ENCODE measurements at places on chromosomes 1 and 21.
A peak's percentile ranks its signal among the peaks of the same experiment; 100 is the strongest.

- H3K36me3 ChIP-seq, result no peaks in the 10 kb centered on the region
- H3K4me3 ChIP-seq, result peak overlapping the region; percentile 81
- H3K27ac ChIP-seq, result peak overlapping the region; percentile 65
- no peaks in the 10 kb centered on the region for H3K27me3 ChIP-seq
- peaks cover 11% of the 10 kb centered on the region for H3K4me1 ChIP-seq
These were observed 1.0 kb downstream of the PDXK start for GRCh38 chr21:43719748-43720538.

DNA sequence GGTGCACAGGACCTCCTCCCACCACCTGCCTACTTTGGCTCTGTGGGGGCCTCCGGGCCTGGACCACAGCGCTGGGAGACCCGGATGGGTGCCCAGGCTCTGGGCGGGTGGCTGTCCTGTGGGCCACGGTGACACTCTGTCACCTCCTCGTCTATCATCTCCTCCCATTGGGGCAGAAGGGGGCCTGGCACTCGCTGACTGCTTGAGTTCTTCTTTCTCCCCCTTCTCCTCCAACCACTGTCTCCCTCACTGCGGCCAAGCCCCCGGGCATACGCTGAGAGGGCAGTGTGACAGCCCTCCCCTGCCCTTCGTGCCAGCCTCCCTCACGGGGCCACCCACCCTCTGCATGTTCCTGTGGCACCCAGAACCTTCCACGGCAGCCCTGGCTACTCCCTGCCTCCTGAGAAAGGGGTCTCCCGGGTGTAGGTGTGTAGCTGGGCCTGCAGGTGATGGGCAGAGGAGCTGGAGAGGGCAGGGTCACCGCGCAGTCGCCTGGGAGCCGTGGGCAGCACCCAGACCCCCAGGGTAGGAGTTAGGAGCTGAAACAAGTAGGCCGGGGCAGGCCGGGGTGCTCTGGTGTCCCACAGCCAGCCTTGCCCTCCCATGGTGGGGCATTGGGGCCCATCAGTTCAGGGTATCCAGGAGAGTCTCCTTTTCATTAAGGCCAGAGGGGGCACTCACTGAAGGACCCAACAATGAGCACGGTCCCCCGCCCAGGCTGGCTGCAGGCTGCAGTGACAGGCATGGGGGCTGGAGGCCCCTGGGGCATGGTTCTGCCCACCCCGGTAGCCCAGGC is 9.2 kb upstream of the ARF1 start:
- H3K4me1 ChIP-seq, result no peaks in the 10 kb centered on the region
- no peaks in the 10 kb centered on the region for H3K27me3 ChIP-seq
- DNase-seq, result no peak
- no peak overlapping the region for H3K27ac ChIP-seq
- no peaks in the 10 kb centered on the region for H3K36me3 ChIP-seq

- peaks cover 7% of the 10 kb centered on the region for H3K4me1 ChIP-seq
- H3K36me3 ChIP-seq, result no peaks in the 10 kb centered on the region
- peak overlapping the region; percentile 99 for H3K4me3 ChIP-seq
- peak; percentile 84 for DNase-seq
These were observed 556 bp downstream of the GMEB1 start for GRCh38 chr1:28668956-28669723.

DNA sequence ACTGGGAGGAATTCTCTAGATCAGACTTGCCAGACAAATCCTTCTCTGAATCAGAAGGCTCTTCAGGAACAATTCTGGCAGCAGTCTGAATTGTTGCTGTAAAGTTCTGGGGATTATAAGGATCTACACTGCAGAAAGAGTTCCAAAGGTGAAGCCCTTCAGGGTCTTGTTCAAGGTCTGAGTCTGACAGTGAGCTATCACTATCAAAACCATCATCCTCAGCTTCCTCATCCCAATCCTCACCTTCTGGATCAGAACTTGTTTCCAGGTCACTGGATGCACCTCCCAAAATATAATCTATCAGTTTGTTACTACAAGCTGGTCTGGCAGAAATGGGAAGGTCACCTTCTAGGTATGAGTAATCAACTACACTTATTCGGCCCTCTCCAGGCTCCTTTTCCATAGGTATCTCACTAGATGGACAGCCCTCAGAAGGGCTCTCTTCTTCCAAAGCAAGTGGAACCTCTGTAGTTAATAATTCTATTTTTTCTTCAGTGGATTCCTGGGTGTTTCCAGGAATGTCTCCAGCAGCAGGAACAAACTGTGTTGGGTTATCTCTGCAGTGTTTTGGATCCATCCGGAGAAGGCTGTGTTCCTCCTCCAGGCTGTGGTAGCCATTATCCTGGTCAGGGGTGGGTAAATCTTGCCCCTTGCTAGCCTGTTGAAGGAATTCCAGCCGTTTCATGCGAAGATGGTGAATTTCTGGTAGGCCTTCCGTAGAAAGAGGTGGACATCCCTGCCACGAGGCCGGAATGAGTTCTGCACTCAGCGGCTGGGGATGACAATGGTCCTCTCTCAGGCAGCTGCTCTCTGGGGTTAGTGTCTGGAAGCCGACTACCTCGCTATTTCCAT is 1.6 kb downstream of the PPP1R15B start:
- peak; percentile 42 for DNase-seq
- no peaks in the 10 kb centered on the region for H3K27me3 ChIP-seq
- peak overlapping the region; percentile 98 for H3K27ac ChIP-seq

GRCh38 chr1:30788580-30789387 is 31.2 kb upstream of the LAPTM5 start:
- no peaks in the 10 kb centered on the region for H3K36me3 ChIP-seq
- H3K4me1 ChIP-seq, result no peaks in the 10 kb centered on the region
- H3K27me3 ChIP-seq, result peaks cover 7% of the 10 kb centered on the region
- no peak for DNase-seq
- H3K27ac ChIP-seq, result no peak overlapping the region

DNA sequence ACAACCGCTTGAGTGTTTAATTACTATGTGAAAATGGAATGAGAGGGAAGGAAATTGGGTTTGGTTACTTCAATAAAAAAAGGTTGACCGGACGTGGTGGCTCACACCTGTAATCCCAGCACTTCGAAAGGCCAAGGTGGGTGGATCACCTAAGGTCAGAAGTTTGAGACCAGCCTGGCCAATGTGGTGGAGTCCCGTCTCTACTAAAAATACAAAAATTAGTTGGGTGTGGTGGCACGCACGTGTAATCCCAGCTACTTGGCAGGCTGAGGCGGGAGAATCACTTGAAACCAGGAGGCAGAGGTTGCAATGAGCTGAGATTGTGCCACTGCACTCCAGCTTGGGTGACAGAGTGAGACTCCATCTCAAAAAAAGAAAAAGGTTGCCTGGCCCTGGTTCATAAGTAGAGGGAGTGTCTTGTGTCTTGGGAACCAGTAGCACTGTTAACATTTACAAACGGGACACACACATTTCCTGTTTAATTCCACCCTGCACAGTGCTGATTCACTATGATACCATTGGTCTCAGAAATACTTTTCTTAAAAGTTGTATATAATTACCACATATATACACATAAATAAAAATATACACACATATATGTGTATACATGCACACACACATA is 27.6 kb upstream of the CLDN14 start:
- H3K36me3 ChIP-seq, result no peaks in the 10 kb centered on the region
- H3K4me1 ChIP-seq, result 0 out of 2 replicates have a peak, but pooled peaks cover 4% of the 10 kb centered on the region
- DNase-seq, result peak; percentile 34
- H3K27ac ChIP-seq, result no peak overlapping the region
- H3K4me3 ChIP-seq, result no peak overlapping the region

DNA sequence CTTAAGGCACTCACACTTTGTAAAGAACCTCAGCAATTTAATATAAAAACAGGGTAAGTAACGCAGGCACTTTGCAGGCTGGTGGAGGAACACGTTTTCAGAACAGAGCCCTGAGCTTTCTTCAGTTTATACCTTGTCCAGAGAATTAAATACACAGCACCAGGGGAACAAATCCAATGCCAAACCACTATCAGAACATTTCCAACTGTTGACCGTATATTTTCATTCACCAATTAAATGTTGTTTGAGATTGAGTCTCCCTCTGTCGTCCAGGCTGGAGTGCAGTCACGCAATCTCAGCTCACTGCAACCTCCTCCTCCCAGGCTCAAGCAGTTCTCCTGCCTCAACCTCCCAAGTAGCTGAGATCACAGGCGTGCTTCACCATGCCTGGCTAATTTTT is 29.7 kb downstream of the CLSTN1 start:
- H3K36me3 ChIP-seq, result no peaks in the 10 kb centered on the region
- no peak for DNase-seq
- H3K27me3 ChIP-seq, result no peaks in the 10 kb centered on the region
- H3K4me3 ChIP-seq, result no peak overlapping the region
- peaks cover 16% of the 10 kb centered on the region for H3K4me1 ChIP-seq

- DNase-seq, result peak; percentile 73
- peak overlapping the region; percentile 47 for H3K27ac ChIP-seq
- no peaks in the 10 kb centered on the region for H3K27me3 ChIP-seq
- peaks cover 47% of the 10 kb centered on the region for H3K4me1 ChIP-seq
- H3K36me3 ChIP-seq, result no peaks in the 10 kb centered on the region
These were observed 163.0 kb downstream of the ADGRL4 start for GRCh38 chr1:78843546-78843945.

DNA sequence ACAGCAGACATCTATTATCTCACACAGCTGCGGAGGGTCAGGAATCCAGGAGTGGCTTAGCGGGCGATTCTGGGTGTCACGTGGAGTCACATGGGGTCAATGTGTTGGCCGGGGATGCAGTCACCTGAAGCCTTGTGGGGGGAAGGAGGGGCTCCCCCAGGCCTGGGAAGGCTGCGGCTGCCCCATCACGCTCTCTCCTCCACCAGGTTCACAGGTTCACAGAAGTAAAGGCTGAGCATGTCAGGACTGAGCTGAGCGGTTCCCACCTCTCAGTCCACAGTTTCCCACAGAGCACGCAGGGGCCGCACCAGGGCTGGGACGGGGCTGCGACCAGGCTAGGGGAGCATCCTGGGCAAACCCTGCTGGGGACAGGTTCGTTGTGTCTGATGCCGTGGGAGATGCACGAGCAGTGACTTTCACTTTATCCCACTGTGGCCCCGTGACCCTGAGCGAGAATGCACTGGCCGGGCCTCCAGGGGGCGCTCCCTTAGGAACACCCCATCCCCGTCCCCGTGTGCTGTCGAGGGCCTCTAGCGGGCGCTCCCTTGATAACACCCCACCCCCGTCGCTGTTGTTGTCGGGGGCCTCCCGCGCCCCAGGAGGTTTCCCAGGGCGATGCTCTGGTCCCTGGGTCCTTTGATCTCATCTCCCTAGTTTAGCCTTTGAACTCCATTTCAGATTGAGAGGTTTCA is 73.2 kb upstream of the TRAPPC10 start:
- no peaks in the 10 kb centered on the region for H3K27me3 ChIP-seq
- no peaks in the 10 kb centered on the region for H3K4me1 ChIP-seq
- no peak overlapping the region for H3K4me3 ChIP-seq
- peak; percentile 87 for DNase-seq

- DNase-seq, result no peak
- no peaks in the 10 kb centered on the region for H3K36me3 ChIP-seq
- H3K4me1 ChIP-seq, result peaks cover 10% of the 10 kb centered on the region
- H3K27ac ChIP-seq, result no peak overlapping the region
These were observed 443.6 kb downstream of the PLPP3 start for GRCh38 chr1:56135864-56136147.

DNA sequence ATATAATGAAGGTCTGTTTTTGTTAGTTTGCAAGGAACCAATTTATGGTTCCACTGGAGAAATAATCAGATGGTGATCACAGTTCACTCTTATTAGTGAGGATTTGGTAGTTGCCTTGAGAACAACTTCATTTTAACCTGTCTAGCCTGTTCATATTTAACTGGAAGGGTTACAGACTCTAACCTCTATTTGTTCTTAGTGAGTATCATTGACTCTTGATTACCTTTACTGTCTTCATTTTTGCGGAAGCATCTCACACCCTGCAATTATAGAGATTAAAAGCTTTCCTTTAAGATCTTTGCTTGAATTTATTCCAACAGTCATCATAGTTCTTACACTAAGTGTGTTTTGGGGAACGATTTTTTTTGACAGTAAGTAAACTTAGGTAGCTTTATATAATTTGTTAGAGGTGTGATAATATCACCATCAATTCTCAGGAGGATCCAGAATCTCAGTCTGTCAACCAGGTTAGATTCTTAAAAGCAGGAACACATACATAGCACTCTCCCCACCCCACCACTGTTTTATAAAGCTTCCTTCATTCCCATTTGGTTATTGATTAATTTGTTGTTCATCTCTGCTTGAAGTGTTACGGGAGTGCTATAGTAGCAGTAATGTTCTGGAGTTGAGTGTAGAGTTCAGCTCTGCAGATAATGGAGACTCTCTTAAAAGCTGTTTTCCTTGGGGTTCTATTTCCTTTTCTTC is 30.1 kb downstream of the B3GALT2 start:
- H3K4me3 ChIP-seq, result no peak overlapping the region
- peaks cover 7% of the 10 kb centered on the region for H3K4me1 ChIP-seq
- no peak for DNase-seq
- H3K36me3 ChIP-seq, result peaks cover 36% of the 10 kb centered on the region
- H3K27me3 ChIP-seq, result no peaks in the 10 kb centered on the region
